Non-pigmented ciliary epithelial cell (primary cell): ENCODE measurements at places on chromosomes 7 and 10.

- no peak for DNase-seq
These were observed 141.4 kb downstream of the BUB3 start for GRCh38 chr10:123295644-123296043.

DNA sequence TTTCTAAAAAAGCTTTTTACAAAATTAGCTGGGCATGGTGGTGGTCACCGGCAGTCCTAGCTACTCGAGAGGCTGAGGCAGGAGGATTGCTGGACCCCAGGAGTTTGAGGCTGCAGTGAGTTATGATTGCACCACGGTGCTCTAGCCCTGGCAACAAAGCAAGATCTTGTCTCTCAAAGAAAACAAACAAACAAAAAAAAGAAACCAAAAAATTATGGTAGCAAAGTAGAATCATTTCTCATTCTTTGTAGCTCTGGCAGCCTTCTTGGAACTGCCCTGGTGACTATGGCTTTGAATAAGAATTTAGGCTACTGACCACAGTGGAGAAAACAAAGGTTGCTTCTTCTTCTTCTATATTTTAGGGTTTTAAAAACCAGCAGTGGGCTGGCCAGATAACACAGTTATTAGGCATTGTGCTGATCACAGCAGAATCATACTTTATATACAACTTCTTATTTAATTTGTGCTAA lies 41.9 kb upstream of the PRKAR2B start:
- DNase-seq, result no peak

- DNase-seq, result no peak
These were observed 128.7 kb upstream of the HABP2 start for GRCh38 chr10:113423981-113424721.

DNA sequence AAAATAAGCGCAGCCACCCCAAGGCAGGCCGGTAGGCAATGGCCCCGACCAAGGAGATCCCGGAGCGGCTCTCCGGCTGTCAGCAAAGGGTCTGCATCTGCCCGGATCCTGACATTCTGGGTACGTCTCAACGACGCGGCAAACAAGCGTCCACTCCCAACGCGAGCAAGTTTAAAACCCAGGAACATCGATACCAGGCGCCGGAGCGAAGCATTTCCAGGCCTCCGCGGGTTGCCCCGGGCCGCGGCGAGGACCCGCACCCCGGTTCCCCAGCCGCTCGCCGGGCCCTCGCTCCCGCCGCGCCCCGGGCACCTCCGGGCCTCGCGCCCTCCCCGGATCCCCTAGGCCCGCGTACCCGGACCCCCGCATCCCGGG lies 453 bp downstream of the URGCP start:
- DNase-seq, result no peak

DNA sequence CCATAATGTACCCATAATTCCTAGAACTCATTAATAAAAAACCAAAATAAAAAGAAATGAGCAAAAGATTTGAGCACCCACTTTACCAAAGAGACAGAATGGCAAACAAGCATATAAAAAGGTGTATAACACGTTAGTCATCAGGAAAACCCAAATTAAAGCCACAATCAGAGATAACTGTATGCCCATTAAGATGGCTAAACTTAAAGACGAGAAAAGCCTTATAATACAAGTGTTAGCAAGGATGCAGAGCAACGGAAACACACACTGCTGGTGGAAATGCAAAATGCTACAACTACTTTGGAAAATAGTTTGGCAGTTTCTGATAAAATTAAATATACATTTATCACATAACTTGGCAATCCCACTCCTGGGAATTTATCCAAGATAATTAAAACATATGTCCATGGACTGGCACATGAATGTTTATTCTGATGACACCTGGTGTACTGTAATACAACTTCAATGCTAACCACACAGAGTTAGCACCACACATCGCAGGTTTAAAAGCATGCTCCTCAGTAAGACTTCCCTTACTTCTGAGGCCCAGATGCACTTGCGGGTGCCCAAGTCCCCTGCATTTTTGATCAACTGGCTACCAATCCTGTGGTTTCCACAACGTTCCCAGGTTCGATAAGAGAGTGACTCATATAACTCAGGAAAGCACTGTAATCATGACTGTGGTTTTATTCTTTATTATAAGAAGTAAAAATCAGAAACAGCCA lies 158.6 kb downstream of the SNX13 start:
- DNase-seq, result peak; percentile 70

DNA sequence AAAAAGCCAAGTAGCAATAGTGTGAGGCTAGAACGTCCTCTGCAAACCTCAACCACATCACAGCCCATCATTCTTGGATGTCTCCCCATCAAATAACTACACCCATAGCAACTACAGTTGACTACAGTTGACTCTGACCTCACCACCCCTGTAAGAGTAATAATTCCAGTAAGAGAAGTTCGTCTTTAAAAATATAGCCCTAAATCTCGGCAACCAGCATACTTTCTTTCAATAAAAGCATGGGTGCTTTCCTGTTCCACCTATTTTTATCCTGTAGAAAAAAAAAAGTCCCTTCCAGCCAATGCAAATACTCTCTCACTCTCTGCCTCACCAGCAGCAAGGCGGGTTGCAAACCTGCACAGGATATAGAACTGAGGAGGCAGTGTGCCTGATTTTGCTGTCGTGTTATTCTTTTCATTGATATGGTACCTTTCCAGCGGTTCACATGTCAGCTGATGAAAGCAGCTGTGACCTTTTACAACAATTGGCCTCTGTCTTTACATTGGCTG lies 187.5 kb upstream of the NFE2L3 start:
- DNase-seq, result no peak

- no peak for DNase-seq
These were observed 396.5 kb upstream of the SEMA3D start for GRCh38 chr7:85583131-85583953.

DNA sequence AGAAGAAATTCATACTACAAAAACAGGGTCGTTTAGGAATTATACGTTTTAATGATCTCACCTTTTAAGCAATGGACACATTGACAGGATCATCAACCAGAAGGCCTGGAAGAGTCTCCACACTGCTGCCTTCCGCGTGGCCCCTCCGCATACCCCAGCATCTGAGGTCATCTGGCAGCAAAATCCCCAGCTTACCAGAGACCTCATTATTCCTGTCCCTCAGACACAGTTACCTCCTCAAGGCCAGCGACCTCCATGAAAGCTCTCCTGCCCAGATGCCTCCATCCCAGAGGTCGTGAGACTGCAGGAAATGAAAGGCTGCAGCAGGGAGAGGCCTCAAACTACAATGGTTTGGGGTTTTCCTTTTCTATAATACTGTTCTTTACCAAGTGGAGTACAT lies 14.8 kb upstream of the GSAP start:
- DNase-seq, result no peak

DNA sequence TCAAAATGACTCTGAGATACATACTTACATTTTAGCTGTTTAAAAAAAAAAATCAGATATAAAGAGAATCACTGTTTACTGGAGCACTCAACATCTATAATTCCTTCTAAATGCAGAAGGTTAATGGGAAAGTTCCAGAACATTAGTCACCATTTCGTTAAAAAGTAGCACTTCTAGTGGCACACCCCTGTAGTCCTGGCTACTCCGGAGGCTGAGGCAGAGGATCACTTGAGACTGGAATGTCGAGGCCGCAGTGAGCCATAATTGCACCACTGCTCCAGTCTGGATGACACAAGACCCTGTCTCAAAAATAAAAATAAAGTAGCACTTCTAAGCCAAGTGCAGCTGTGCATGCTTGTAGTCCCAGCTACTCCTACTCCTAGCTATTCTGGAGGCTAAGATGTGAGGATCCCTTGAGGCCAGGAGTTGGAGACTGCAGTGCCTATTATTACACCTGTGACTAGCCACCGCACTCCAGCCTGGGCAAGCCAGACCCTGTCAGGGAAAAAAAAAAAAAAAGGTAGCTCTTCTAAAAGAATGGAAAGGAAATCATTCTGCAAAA lies 2.2 kb downstream of the FGFBP3 start:
- no peak for DNase-seq

- DNase-seq, result no peak
These were observed 817 bp downstream of the SRI start for GRCh38 chr7:88218836-88219605.

DNA sequence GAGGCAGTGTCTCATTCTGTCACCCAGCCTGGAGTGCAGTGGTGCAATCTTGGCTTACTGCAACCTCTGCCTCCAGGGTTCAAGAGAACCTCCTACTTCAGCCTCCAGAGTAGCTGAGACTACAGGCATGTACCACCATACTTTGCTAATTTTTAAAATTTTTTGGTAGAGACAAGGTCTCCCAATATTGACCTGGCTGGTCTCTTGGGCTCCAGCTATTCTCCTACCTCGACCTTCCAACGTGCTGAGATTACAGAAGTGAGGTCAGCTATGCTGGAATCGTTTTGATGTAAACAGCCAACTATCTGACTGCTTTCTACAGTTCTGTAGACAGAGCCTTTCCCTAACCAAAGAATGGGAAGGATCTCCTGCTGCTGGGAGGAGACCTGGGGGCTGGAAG lies 375.8 kb downstream of the GATA3 start:
- no peak for DNase-seq

DNA sequence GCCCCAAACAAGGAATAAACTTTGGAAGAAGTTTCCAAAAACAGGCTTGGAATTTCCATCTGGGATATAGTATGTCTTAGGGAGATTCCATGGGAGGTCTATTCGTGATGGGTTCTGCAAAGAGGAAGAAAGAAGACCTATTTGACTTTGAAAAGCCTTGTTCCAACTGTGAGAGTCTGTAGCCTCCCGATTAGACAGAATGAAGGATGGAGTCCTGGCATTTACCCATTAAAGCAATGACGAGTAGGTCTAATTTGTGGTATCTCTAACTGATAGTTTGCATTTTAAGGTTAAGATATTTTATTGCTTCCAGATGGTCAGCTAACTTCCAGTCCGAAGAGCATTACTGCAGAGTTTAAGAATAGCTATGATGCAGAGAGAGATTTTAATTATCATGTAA lies 19.5 kb upstream of the GALNT17 start:
- no peak for DNase-seq

- no peak for DNase-seq
These were observed 14.9 kb upstream of the IFIT1B start for GRCh38 chr10:89362929-89363328.

GRCh38 chr7:134018306-134018705 lies 108.8 kb upstream of the LRGUK start:
- no peak for DNase-seq

DNA sequence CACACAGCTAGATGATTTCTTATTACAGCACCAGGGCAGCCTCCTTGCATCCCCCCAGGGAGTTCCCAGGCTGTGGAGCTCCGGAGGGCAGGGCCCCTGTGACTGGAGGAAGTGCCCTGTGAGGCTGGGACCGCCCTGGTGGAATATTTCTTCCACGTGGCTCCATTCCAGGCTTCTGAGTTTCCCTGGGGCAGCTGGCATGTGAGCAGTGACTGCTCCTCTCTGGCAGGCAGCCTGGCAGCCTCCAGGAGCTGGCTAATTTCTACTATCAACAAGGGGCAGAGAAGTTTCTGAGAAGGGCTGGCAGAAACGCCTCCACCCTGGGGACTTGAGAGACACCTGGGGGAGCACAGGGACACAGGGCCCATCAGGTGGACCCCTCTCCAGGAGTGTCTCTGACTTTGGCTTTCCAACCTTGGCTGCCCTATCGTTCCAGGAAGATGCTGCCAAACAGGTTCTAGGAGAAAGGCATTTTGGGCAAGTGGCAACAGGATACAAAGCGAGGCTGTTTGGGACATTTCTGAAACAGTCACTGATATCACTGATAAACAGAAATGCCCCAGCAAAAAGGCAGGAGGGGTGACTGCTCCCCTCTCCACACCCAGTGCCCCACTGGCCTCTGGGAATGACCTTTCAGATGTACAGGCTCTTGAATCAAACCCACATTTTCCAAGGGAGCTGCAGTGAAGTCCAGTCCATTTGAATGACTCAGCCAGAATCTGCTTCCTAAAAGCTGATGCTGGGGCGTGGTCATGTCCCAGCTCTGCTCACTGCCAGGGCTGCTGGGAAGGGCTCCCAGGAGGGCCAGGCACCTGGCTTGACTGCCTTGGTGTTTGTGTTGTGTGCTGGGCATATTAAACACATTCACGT lies 16.1 kb downstream of the MYOF start:
- peak; percentile 75 for DNase-seq

- no peak for DNase-seq
These were observed 1.5 kb upstream of the CALHM3 start for GRCh38 chr10:103480521-103480920.

GRCh38 chr10:68336754-68337351 lies 4.1 kb upstream of the PBLD start:
- DNase-seq, result no peak

DNA sequence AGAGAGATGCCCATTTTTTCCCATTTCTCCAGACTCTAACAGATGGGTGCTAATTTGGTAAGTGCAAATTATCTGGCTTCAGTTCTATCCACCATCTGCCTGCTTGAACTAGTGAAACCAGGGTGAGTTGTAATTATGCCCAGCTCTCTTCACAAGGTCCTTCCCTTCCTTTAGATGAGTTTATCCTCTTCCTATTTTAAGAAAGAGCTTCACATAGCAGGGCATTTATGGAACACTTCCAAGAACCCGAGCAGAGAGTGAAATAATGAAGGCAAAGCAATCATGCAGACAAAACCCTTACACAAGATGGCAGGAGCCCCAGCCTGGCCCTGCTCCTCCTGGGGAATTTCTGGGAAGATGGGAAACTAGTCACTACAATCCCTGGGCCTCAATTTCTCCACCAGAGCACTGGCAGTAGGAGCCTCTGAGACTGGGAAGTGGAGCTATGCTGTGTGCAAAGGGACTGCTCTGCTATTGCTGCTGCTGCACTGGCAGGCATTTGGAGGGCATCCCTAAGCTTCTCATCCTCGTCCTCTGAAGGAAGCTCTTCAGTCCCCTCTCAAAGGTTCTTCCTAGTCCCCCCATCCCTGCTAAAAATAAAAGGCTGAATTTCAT lies 33.7 kb upstream of the PLXNA4 start:
- DNase-seq, result no peak

DNA sequence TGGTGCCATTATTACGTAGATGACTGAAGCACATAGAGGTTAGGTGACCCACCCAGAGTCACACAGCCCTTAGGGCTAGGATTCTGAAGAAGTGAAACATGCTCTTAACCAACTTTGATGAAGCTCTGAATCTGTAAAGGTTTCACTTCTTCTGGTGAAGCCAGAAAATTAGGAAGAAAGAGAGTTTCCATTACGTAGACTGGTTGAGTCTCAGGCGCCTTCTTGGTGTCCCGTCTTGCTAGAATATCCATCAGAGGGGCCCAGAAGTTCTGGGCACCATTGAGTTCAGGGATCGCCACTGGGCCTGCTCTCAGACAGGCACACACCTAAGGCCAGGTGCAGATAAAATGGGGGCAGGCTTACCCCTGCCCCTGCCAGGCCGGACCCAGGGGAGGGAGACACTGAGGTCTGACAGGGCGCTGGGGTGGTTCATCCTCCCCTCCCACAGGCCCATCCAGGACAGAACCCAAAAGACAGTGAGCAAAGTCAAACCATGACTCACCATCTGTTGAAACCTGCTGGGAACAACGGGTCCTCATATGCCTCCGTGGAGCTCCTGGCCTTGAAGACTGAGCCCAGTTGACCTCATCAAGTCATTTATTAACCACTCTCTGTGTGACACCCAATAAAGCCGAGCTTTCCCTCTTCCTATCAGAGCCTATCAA lies 33.2 kb downstream of the DRGX start:
- no peak for DNase-seq

DNA sequence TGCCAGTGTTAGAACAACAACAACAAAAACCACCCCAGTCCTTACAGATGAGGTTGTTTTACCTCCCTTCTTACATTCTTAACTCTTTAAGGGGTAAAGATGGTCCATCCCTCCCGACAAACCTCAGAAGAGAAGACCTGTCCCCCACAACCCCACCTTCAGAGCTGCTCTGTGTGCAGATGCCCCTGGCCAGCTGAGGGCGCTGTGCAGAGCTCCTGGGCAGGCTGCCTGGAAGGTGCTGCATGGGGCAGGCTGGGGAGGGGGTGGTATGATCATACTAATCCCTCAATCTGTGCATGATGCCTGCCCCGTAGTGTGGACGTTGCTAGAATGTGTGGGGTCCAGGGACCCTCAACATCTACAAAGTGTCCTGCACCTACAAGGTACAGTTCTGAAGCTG lies 387.1 kb downstream of the INHBA start:
- no peak for DNase-seq
